Fibroblast of skin of scalp (primary cell): ENCODE measurements at places on chromosomes 4 and X.

DNA sequence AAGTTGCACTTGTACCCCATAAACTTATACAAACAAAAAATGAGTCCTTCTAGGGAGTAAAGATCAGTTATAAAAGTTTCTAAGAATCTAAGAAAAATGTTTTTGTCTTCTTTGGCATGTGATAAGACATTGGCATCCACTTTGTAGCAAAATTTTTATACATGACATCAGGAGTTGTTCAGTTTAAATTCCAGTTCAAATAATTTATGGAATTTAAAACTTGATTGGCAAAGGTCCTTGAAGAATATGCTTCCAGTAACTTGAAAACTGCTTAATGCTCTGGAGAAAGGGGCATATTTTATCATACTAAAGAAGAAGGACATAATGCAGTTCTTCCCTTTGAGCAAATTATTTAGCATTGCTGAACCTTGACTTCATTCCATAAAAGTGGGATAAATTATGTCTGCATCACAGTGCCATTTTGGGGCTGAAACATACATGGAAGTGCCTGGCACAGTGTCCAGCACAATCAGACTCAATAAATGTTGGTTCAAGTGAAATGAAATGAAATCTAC, 163.3 kb upstream of the IL15 start:
- DNase-seq: peak; percentile 70

GRCh38 chr4:144712775-144713174, 66.8 kb downstream of the HHIP start:
- peak; percentile 34 for DNase-seq

DNA sequence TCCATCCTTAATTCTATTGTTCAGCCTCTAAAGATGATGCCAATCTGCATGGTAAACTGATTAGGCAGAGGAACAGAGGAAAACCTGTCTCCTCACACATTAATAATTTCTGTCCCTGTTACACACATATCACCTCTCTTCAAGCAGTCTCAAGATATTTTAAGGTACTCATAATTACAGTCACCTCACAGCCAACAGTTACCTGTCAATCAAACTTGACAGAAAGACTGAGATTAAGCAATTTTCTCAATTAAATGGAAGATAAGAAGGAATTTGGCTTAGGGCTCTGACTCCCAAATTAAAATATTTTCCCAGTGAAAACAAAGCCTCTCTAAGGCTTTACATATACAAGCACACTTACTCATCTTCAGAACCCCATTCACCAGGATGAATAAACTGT, 85.2 kb downstream of the MAPK10 start:
- no peak for DNase-seq

- DNase-seq: no peak
Measured at GRCh38 chr4:142314686-142315085, 531.4 kb downstream of the INPP4B start.

DNA sequence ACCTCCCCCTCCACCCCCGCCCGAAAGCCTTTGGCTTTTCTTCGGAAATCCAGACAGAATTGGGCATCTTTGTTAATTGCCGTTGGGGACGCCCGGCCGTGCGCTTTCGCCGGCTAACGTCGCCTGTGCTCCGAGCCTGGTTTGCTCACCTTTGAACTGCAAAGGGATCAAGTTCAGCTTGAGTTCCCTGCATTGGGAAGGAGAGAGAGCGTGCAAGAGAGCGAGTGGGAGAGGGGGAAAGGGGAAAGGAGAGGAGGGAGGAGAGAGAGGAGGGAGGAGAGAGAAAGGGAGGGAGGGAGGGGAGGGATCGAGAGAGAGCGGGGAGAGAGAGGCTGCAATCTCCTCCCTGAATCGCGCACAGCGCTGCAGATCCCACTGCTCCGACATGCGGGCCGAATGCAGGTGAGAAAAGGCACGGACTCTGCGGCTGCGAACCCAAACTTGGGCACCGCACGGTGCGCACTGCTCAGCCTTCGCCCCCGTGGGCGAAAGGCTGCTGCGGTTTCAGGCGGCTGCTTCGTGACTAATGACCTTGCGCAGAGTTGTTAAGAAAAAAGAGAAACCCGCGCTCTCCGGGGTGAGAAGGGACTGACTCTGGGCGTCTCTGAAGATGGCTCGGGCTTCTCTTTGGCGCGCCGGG, at the start of gene PCDH7:
Gene PCDH7, plus strand, starts transcription at position 349 of the 640 bp plus-strand sequence. CDS start 1,054 bp downstream, outside the sequence.
- peak; percentile 35 for DNase-seq

DNA sequence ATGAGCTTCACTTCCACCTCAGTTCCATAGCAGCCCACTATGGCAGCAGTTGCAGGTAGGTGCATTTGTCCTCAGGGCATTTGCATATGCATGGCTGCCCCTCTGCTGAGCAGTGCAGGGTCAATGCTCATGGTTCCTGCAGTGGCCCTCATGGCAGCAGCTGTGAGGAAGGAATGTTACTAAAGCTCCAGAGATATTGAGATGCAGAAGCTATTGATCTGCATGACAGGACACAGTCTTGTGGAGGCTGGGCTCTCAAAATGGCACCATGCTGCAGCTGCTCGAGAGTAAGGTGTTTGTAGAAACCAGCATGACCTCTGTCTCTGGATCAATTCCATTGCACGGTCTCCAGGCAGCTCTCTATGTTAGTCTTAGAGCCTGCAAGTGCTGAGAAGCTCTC, 179.2 kb upstream of the PCDH18 start:
- no peak for DNase-seq

GRCh38 chrX:34341258-34341657, 209.1 kb upstream of the FAM47A start:
- DNase-seq: no peak

DNA sequence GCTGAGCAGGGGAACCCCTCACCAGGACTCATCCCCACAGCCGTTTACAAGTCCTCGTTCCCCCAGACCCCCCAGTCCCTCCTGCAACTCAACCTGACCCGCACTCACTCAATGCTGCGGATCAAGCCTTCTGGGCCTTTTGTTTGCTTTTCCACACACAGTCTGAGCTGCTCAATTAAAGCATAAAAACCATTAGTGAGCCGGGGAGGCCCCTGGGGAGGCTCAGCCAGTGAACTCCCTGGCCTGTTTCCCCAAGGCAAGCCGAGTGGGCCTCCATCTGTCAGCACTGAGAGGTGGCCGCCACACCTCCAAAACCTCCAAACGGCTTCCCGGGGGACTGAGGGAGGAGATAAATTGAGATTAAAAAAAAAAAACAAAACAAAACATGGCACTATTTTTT, 158.5 kb downstream of the SHOX start:
- DNase-seq: no peak

GRCh38 chr4:182421753-182422152, 178.6 kb downstream of the TENM3 start:
- no peak for DNase-seq

DNA sequence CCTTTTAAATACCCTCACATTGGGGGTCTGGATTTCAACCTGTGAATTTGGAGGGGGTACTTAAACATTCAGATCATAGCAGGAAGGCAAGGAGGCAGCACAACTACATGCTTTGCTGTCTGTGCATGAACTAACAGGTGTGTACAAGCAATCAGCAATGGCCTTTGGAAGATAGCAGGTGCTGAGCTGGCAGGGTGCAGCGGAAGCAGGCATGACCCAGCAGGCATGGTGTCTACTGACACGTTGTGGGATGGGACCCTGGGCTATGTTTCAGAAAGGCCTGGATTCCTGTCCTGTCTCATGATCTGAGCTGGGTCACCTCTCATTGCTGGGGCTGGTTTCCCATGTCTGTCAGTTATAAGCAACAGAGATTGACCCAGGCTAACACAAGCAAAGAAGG, 13.9 kb downstream of the PPP2R2C start:
- no peak for DNase-seq

- DNase-seq: no peak
Measured at GRCh38 chrX:113470166-113470565, 629.5 kb upstream of the AMOT start.

- no peak for DNase-seq
Measured at GRCh38 chr4:78213218-78213617, 156.1 kb downstream of the FRAS1 start.

GRCh38 chr4:6963139-6963611, 53.5 kb downstream of the TBC1D14 start:
- DNase-seq: no peak

DNA sequence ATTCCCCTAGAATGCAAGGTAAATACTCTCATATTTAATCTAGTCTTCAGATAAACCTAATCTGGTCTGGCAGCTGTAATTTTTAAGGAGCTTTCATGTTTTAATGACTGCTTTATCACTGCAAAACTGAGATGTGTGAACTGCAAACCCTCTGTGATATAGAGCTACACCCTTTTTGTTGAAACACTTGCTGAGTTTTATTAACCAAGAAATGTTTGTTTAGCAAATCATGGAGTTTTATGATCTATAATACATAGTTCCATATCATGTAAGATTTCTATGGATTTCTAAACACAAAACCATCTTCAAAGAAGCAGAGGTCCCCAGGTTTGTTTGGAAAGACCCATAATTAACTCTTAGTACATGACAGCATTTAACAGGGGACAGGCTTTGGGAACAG, 126.4 kb downstream of the BTC start:
- DNase-seq: no peak

DNA sequence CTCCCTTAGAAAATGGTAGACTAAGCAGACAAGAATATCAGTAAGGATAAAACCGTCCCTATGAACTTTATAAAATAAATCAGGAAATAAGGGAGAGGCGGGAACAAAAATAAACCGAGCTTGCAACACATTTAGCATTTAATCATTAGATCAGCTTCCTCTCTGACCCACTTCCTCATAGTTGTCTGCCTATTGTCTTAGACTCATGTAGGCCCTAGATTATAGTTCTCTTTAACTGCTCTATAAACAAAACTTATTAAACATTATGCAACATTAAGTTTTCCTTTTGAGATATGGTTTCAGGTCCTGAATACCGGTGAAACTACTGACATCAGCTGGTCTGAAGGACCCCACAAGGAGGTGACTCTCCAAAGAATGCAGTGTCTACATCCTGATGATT, 15.8 kb upstream of the SRD5A3 start:
- no peak for DNase-seq

- no peak for DNase-seq
Measured at GRCh38 chr4:144633215-144633614, 12.7 kb upstream of the HHIP start.

DNA sequence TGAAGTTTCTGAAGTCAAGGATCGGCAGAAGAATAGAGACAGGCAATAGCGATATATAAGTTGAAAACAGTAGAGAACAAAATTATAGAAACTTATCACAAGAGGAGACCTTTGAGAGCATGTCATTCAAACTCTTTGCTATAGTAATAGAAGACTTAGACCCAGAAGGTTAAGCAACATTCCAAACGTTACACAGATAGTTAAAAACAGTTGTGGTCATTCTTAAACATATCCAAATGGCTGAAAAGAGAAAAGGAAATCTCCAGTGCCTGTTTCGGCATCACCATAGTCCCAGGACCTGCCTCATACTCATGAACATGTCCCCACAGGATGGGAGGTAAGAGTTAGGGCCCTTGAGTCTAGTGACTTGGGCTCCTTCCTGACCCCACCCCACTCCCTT, 258.1 kb upstream of the NOCT start:
- DNase-seq: peak; percentile 42

GRCh38 chr4:11073621-11074051, 355.1 kb downstream of the HS3ST1 start:
- DNase-seq: peak; percentile 94

DNA sequence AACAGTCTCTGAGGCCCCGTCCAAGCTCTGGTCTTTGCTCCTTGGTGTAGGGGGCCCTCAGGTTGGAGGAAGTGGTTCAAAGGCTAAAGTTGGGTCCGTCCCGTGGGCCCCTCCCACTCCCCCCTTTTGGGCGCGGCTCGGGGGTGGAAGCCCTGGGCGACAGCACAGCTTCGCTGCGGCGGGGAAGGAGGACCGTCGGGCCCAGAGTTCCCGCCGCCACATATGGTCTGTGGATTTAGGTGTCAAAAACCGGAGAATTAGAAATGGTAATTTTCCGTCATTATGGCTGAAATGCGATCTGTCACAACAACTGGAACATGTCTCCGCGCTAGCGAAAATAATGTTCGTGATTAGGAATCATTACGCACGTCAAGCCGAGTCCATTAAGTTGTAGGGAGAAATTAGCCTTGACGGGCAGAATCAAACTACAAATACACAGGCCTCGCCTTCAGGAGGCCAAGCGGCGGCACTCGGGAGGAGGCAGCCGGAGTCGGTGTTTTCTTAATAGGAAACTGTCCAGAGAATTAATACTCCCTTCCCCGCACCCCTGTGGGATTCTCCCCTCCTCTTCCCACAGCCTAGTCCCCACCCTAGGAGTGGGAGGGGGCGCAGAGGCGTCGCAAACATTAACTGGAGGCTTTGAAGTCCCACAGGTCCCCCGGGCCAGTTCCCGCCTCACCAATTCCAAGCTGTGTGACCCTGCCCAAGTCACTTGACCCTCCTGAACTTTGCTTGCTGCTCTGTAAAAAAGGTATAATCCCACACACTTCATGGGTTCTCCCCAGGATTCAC, 15.0 kb downstream of the NKX3-2 start:
- DNase-seq: no peak

- no peak for DNase-seq
Measured at GRCh38 chrX:98480606-98481005, 1596.9 kb downstream of the RPA4 start.

DNA sequence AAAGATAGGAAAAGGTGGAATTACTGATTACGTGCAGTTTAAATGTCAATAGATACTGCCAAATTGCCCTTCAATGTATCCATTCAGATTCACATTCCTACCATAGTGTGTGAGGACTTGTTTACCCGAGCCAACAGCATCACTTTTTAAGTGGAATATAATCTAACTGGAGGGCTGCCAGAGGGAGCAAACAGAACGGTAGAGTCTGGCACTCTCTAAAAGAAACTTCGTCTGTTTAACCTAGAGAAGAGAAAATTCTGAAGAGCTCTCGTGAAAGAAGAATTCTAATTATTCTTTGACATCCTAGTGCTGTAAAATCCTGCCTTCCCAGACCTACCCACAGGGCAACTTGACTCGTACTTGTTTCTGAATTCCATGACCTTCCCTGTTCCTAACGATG, 23.2 kb downstream of the SMIM43 start:
- no peak for DNase-seq

DNA sequence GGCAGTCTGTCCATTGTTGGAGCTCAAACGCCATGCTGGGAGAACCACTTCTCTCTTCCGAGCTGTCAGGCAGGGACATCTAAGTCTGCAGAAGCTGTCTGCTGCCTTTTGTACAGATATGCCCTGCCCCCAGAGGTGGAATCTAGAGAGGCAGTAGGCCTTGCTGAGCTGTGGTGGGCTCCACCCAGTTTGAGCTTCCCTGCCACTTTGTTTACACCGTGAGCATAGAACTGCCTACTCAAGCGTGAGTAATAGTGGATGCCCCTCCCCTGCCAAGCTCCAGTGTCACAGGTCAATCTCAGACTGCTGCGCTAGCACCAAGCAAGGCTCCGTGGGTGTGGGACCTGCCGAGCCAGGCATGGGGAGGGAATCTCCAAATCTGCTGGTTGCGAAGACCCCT, 145.7 kb downstream of the VSIG4 start:
- no peak for DNase-seq

- peak; percentile 27 for DNase-seq
Measured at GRCh38 chr4:15469402-15470127, at the start of gene CC2D2A. TSS of gene CC2D2A (plus strand) at chr4:15469882. CDS start at chr4:15475933, 6,051 bp downstream.
